ENCODE measurements at places on chromosomes 12 and 14.

GRCh38 chr14:88005050-88005481 is at the start of gene GPR65:
Gene GPR65 (plus strand): TSS chr14:88005135. CDS start chr14:88010848, 5,713 bp downstream.
- DNase-seq, result no peak

- no peak for DNase-seq
These were observed 26.1 kb upstream of the SLC6A13 start for GRCh38 chr12:288687-289086.

- DNase-seq, result no peak
These were observed 23.8 kb downstream of the BAZ1A start for GRCh38 chr14:34851395-34851794.

DNA sequence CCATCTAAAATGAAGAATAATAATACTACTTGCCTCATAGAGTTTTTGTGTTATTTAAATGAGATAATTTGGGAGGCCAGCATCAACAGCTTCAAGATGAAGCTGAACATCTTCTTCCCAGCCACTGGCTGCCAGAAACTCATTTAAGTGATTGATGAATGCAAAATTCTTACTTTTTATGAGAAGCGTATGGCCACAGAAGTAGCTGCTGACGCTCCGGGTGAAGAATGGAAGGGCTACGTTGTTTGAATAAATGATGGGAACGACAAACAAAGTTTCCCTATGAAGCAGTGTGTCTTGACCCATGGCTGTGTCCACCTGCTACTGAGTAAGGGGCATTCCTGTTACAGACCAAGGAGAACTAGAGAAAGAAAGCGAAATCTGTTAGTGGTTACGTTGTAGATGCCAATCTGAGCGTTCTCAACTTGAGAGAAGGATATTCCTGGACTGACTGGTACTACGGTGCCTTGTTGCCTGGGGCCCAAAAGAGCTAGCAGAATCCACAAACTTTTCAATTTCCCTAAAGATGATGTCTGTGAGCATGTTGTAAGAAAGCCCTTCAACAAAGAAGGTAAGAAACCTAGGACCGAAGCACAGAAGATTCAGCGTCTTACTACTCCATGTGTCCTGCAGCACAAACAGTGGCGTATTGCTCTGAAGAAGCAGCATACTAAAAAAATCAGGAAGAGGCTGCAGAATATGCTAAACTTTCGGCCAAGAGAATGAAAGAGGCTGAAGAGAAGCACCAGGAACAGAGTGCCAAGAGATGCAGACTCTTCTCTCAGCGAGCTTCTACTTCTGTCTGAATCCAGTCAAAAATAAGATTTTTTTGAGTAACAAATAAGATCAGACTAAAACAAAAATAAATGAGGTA is 100.0 kb upstream of the LRIG3 start:
- DNase-seq, result no peak

DNA sequence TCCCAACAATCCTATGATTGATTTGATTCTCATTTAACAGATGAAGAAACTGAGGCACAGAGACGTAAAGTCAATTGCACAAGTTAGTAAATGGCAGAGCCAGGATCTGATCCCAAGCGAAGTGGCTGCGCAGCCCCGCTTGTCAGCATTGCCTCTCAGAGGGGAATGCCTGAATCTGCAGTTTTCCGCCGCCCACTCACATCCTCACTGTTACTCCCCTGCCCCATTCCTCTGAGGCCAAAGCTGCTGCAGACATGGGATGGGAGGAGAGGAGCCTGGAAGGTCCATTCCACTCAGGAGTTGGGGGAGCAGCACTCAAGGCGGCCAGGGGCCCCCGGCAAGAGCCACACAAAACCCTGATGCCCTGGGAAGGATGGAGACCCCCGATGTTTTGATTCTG is 1.0 kb downstream of the NRIP2 start:
- no peak for DNase-seq

- no peak for DNase-seq
These were observed 51.2 kb downstream of the ATF7IP start for GRCh38 chr12:14416658-14417057.

DNA sequence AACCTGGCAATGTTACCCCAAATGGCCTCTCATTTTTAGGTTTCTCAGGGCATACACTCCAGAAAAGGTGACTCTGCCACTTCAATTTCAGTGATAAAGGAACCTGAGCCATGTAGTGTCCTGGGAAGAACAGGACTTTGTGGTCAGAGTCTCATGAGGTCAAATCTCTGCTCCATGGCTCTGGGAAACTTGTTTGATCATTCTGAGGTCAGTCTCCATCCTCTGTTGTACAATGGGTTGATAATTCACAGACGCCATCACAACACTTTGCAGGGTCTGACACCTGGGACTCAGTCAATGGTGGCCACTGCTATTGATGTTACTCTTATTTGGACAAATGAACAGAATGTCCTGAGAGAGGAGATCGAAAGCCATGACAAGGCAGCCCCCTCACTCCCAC is 31.1 kb upstream of the SMOC1 start:
- DNase-seq, result no peak

DNA sequence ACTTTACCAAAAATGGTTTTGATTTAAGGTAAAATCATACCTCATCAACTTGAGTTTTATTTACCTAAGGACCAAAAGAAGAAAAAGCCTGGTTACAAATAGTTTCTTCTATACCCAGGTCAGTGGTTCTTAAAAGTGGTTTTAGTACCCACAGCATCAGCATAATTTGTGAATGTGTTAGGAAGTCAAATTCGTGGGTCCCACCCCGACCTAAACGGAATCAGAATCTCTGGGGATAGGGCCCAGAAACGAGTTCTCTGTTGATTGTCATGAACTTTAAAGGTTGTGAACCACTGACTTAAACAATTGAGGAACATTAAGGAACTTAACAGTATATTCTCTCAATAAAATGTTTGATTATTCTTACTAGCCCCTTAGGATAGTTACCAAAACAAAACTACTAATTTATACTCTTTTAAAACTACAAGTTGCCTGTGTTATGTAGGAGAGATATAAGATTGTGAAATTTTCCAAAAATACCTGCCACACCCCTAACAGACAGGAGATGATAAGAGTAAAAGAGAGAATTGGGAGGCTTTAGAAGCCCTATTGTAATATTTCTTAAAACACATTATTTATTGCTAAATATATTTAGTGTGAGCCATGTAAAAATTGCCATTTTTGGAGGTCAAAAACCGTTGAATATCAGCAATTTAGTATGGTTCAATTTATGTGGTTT is 669 bp upstream of the SLC25A21 start:
- DNase-seq, result peak; percentile 57

GRCh38 chr14:65769151-65769550 is 356.6 kb downstream of the FUT8 start:
- no peak for DNase-seq

DNA sequence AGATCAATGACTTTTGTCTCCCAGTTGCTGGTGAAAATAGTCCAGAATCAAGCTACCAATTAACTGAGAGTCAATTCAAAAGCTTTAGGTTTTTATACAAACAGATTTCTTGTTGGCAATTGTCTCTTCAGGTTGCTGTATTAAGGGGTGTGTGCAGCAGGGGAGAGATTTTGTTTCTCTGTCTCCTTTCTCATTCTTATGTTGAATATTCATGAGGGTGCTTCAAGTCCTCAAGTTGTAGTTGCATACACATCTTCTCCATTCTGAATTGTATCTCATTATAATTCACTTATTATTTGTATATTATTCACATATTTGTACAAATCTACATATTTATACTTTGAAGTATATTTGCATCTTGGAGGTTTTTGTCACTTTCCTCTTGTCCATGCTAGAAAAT is 126.7 kb upstream of the PTPRQ start:
- no peak for DNase-seq

DNA sequence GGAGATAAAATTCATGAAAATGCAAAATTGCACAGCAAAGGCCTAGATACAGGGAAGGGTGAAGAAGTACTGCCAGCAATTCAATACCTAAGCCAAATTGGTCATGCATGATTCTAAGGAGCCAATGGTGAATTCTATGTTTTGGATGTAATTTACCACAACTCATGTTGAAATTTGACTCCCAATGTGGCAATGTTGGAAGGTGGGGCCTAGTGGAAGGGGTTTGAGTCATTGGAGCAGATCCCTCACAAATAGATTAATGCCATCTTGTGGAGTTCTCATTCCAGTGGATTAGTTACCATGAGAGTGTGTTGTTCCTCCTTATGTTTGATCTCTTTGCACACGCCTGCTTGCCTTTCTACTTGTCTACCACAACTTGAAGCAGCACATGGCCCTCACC is 194.0 kb upstream of the ALG10 start:
- no peak for DNase-seq

DNA sequence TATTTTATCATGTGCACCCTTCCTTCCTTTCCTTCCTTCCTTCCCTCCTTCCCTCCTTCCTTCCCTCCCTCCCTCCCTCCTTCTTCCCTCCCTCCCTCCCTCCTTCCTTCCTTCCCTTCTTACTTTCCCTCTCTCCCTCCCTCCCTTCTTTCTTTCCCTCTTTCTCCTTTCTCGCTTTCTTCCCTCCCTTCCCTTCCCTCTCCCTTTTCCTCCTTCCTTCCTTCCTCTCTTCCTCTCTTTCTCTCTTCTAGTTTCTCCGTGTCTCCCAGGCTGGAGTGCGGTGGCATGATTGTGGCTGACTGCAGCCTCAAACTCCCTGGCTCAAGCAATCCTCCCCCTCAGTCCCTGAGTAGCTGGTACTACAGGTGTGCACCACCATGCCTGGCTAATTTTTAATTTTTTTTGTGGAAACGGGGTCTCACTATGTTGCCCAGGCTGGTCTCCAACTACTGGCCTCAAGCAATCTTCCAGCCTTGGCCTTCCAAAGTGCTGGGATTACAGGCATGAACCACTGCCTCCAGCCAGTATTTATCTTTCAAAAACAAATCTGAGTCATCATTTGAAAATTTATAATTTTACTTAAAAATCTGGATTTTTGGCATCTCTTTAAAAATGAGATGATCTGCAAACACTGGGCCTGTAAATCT is 7.8 kb downstream of the C1RL start:
- DNase-seq, result no peak

DNA sequence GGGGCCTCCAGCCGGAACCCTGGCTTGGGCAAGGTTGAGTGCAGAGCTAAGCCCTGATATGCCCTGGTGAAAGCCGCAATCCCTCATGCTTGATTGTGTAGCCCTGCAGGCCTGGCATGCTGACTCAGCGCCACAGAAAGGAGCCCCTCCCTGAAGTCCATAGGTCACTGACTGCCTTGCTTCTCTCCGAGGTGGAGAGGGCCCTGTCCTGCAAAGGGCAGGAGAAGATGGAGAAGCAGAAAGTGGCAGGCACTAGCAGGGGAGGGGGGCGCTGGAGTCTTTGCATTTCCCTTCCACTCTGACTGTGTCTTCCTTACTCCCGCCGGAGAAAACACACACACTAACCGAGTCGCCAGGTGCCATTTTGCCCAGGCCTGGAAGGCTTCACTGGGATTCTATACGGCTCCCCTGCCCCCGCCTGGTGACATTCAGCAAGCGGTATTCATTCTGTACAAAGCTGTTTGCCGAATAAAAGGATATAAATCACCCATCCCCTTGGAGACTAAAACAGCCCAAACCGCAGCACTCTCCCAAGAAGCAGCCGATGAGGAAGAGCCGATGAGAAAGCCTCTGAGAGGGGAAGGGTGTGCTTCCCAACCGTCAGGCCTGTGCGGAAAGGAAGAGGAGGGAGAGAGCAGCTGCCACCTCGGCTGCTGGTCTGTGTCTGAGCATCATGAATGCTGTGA is 69.8 kb downstream of the SLC6A12 start:
- DNase-seq, result no peak

- DNase-seq, result no peak
These were observed 12.4 kb downstream of the MED21 start for GRCh38 chr12:27034607-27035293.

DNA sequence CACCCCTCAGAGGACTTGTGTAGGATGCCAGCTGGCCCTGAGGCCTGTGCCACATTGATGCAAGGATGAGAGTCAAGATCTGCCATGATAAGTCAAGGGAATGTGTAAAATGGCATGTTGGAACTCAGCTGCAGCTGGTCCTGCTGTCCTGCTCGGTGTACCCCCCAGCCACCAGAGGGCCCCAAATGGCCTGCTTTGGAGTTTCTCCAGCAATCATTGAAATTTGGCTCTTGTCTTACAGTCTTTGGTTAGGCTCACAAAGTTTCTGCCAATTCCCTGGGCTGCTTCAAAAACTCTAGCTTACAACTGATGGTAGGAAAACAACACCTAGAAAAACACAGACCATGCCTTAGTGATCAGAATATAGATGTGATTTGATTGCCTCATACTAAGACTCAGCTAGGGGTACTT is 76.8 kb downstream of the HSD17B6 start:
- DNase-seq, result no peak

DNA sequence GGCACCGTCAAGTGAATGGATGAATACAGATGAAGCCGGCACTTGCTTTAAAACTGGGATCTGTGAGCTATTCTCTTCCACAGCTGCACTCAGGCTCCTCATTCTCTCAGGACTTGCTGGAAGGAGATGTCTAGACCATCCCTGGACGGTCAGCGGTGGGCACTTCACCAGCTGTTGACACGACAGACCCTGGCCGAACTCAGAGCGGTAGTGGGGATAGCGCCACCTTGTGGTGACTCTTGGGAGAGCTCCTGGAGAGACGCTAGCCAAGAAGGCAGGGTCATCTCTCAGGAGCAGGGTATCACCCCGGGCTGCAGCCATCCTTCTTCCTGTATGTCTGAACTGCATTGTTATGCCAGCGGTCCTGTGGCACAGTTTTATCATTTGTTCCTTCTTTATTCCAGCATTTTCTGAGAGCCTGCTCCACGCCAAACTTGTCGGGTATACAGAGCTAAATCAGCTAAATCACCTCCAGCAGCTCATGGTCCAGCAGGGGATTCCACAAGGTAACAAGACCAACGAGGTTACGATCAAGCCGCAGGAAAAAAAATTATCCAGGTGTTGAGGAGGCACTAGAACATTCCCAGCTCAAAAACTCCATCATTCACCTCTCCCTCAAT is 10.0 kb downstream of the WNT1 start:
- no peak for DNase-seq

GRCh38 chr12:116303929-116304328 is 26.4 kb upstream of the MED13L start:
- no peak for DNase-seq

GRCh38 chr14:70934502-70935134 is 27.4 kb downstream of the PCNX1 start:
- no peak for DNase-seq

DNA sequence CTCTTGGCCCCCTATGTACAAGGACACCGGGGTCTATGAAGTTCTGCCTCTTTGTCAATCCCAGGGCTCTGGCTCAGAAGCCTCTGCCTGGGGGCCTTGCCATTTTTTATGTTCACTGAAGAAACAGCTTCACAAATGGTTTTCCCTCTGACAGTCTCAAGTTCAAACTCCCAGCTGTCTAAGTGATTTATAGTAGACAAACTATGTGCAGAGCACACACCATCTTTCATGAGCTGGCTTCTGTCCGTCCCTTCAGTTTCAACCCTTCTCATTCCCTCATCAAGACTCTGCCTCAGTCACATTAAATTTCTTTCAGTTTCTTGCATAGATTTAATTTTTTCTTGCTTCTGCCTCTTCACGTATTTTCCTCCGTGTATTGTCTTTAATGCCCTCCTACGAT is 2.7 kb upstream of the DCD start:
- no peak for DNase-seq

GRCh38 chr12:26101350-26101734 is 23.5 kb downstream of the BHLHE41 start:
- peak; percentile 47 for DNase-seq

GRCh38 chr12:115964626-115965025 is 312.9 kb downstream of the MED13L start:
- DNase-seq, result no peak

- no peak for DNase-seq
These were observed 240.0 kb downstream of the DIO2 start for GRCh38 chr14:79971330-79971729.

- no peak for DNase-seq
These were observed 81.6 kb downstream of the PTGER2 start for GRCh38 chr14:52395728-52396127.

- DNase-seq, result no peak
These were observed 4.5 kb downstream of the DAO start for GRCh38 chr12:108884116-108885012.

- DNase-seq, result no peak
These were observed 65.1 kb upstream of the NCOR2 start for GRCh38 chr12:124632519-124632984.

Data from DMS79 (cell line).